CD4-positive, alpha-beta T cell treated with Interleukin-4 for 4 hours (primary cell): ENCODE measurements at places on chromosomes 1 and 21.

- no peak for DNase-seq
Observed at GRCh38 chr1:153506831-153507413, 28.9 kb downstream of the S100A6 start.

GRCh38 chr1:164953098-164953497, 394.1 kb downstream of the PBX1 start:
- no peak for DNase-seq

DNA sequence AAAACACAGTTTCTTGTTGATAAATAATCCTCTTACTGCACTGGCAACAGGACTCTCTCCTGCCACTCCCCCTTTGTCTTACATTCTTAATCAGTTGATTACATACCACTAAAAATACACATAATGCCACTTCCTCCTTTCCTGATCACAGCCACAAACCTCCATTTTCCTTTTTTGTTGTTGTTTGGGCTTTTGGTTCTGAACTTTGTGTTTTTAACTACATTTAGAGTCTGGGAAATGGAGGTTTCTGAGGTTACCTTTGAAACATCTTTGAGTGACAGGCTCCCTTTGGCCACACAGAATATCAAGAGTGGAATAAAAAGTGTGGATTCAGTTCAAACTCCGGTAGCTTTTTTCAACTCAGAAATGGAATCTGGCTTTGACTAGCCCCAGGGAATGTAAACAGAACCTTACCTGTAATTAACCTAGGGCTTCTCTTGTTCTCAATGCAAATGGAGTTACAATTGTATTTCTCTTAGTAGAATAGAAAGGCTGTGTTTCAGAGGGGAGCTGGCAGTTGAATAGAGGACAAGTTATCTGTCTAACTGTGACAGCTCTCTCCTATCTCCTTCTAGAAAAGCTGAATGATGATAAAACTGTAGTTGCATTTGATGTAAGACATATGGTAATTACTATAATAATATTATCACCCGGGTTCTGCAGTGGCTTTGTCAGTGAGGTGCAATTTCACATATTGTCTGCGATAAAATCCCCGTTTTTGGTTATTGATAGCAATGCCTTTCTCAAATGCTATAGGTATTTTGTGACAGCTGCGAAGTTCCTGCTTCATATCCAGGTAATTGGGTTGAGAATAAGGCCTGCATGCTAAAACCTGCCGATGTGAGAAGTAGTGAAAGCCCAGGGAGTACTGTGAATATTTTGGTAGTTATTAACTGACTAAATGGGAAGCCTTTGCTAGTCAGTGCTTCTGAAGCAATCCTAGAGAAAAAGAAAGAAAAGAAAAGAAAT, 66.9 kb downstream of the ST6GALNAC5 start:
- no peak for DNase-seq

DNA sequence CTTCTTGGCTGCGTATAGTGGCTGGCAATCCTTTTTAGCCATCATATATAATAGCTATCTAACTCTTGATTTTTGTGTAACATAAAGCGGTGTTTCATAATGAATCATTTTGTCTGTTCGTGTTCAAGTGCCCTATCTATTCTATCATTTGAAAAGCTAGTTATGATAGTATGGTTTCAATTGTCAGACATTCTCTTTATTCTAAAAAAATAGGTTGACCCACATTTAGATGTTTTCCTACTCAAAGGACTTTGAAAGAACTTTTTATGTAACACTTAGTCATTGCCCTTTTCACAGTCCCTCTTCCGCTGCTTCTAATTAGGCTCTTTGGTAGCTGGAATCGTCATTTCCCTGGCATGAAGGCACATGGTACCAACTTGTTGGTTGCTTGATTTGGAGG, 272.2 kb upstream of the B3GALT2 start:
- DNase-seq, result peak; percentile 83

DNA sequence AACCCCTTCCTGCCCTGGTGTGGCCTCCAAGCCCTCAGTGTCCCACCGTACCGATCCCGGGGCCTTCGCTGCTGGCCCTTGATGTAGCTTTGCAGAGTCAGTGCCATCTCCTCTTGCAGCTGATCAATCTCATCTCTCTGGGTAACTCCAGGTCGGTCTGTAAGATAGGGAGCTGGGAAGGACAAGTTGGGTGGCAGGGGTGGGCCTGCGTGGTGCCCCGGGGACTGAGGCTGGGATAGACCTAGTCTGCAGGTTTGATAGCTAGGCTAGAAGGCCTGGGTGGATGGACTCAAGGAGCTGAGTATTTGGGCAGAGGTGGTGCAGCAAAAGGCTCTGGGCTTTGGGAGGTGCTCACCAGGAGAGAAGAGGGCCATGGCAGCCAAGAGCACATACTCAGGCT, 4.9 kb downstream of the TOMM40L start:
- DNase-seq, result no peak

DNA sequence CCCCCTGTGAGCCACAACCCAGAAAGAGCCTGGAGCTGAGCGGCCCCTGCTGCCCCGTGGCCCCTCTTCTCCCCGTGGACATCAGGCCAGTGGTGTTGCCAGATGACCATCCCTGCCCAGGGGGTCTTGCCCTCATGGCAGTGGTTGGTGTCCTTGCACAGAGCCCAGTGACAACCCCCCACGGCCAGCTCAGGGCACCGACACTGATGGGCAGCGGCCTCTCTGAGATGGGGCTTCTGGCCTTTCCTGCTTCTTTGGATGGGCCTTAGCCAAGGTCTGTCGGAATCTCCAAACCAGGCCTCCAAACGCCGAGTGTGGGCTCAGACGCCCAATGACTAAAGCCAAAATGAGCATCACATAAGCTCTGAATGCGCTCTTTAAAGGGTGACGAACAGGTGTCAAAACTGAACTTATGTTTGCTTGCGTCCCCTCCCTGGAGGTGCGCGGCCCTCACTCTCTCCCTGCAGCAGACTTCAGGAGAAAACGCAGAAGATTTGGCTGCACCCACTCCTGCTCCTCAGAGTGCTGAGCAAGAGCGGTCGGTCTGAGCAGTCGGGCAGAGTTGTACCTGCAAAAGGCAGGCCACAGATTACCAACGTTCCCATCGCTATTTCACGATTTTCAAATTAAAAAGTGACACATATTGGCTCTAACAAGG, 41.9 kb downstream of the UBE2G2 start:
- no peak for DNase-seq

DNA sequence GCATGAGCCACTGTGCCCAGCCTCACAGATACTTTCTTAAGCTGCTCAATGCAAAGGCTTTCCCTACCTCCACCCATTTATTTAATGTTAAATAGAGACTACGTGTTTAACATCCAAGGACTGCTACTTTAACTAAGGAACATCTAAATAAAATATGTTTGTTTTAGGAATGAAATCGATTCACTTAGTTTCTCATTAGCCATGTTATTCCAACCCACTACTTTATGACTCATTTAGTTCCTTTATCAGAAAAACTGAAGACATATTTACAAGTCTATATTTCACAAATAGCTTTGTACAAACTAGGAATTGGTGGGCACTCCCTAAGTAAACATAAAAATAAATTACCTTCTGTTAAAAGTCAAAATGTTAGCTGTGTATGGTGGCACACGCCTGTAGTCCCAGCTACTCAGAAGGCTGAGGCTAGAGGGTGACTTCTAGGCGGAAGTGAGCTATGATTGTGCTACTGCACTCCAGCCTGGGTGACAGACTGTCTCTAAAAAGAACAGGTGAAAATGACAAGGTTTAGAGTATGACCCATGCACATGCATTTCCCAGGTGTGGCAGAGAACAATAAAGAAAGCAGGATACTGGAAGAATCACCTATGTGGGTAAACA, 39.9 kb upstream of the AK4 start:
- DNase-seq, result no peak

GRCh38 chr1:208134491-208134890, 109.7 kb downstream of the PLXNA2 start:
- DNase-seq, result no peak

DNA sequence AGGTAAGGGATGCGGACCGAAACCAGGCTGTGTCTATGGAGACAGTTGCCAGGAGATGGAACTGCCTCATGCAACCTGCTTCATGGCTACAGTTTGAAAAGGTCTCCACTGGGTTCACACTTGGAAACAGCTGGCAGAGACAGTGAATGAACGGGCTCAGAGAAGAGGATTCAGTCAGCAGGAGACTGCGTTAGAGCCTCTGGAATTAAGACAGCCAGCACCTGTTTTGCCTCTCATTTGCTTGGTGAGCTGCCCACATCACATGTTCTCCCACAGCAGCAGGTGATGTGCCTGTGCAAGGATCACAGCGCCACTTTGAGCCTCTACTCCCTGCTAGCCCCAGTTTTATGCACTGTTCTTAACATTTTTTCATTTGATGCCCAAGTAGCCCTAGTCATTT, 321.0 kb downstream of the PLPP3 start:
- DNase-seq, result no peak

DNA sequence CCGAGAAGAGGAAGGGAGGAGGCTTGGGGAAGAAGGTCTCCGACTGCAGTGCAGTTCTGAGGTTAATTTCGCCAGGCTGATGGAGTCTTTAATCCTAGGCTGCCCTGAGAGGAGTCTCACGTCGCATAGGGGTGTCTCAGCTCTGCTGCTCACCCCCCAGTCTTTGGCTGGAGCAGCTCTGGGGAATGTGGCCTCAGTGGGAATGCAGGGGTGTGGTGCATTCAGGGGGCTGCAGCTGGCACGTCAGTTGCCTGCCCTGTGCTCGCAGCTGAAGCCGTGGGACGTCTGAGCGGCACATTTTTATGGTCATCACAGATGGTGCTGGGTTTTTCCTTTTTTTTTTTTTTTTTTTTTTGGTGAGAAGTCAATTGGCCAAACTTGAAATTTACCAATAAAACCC, 38.2 kb downstream of the ACTN2 start:
- no peak for DNase-seq

GRCh38 chr1:109392037-109392787, 5.5 kb downstream of the SORT1 start:
- no peak for DNase-seq

GRCh38 chr1:201925981-201926645, 20.2 kb downstream of the LMOD1 start:
- DNase-seq, result no peak

DNA sequence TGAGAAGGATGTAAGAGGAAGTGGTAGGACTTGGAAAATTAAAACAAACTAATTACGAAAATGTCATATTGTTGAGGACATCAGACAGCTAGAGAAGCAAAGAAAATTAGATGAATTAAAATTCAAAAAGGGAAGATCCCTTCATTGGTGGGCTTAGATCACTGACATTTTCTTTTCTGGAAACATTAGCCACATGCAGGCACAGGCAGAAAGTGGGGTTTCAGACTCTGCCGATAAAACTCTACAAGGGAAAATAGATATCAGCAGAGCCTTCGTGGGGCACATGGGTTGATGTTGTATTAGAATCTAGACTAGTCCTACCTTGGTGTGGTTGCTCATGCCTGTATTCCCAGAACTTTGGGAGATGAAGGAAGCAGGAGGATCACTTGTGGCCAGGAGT, 12.4 kb upstream of the RGS1 start:
- DNase-seq, result no peak

- no peak for DNase-seq
Observed at GRCh38 chr1:40422630-40423263, 27.5 kb upstream of the ZFP69B start.

- no peak for DNase-seq
Observed at GRCh38 chr1:247228133-247228532, 27.7 kb upstream of the VN1R5 start.

- no peak for DNase-seq
Observed at GRCh38 chr1:236869911-236870310, 74.8 kb downstream of the MTR start.

DNA sequence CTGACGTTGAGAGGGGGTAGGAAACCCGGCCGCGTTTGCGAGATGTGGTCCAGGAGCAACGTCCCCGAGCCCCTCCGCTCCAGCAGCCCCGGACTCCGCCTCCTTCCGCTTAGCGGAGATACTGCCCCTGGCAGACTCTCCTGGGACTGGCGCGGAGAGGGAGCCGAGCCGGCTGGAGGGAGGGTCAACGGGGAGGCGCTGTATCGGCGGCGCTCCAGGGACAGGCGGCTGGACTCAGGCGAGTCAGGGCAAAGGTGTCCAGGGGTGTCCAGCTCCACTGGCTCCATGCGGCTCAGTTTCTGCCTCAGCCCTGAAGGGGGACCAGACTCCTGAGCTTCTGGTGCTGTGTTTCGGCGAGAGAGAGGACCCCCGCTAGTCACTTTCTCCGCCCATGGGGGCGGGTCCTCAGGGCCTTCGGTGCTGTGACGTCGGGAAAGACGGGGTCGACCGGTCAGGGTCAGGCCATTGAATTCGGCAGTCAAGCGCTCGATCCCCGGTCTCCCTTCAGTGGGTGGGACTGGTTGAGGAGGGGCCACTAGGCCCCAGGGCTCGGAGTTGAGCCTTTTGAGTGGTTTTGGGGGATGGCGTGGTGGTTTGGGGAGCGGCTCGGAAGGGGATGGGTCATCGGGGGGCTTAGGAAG, 2.8 kb upstream of the LIX1L start:
- peak; percentile 45 for DNase-seq

DNA sequence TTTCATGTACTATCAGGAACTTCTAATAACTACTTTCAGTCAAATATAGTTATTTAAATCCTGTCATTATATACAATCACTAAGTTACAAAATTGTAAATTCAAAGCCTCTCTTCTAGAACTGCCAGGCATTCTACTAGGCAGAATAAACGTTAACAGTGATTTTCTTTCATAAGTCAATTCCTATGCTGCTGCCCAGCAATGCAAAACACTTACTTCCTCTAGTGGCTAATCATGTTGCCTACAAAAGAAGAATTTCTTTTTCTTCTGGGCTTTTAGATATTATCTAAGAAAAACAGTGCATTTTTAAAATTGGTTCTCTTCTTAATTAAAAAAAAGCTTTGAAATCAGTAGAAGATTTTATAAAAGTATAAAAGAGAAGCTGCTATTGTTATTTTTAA, 509.8 kb upstream of the ADAMTS5 start:
- DNase-seq, result no peak

DNA sequence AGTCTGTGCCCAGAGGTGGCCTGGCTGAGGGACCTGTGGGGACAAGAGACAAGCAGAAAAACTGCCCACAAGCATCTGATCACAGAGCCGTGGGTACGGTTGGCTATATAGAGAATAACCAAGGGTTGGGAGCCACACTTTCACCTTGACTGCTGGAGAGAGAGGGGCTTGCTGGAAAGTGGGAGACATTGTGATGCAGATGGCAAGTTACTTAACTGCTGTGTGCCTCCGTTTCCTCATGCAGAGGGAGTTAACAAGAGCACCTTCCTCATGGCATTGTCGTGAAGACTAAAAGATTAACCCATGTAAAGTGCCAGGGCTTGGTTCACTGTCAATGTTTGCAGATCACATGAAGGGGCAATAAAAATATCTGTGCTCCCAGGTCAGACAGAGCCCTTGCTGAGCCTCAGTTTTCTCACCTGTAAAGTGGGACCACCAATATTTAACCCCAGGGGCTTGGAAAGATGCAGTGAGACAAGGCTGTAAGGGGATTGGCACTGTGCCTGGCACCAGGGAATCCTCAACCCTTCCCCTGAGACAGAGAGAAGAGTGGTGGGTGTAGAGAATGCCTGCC, 52.8 kb downstream of the SDC3 start:
- DNase-seq, result no peak

DNA sequence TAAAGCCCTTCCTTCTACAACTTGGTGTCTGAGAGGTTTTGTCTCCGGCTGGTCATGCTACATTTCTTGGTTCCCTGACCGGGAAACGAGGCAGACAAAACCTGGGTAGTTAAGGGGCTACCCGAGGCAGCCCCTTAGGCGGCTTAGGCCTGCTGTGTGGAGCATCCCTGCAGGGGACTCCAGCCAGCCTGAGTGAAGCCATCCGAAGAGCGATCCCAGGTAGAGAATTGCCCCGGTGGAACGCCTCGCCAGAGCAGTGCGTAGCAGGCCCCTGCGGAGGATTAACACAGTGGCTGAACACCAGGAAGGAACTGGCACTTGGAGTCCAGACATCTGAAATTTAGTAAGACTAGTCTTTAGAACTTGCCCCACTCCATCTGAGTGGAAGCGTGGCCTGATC, 21.2 kb upstream of the MYOCOS start:
- DNase-seq, result no peak

GRCh38 chr1:36486439-36487335, 4.0 kb upstream of the CSF3R start:
- DNase-seq, result peak; percentile 10
